Left lobe of liver (tissue), 2 donors: ENCODE measurements at places on chromosomes 6 and 20.
A peak's percentile ranks its signal among the peaks of the same experiment; 100 is the strongest.

DNA sequence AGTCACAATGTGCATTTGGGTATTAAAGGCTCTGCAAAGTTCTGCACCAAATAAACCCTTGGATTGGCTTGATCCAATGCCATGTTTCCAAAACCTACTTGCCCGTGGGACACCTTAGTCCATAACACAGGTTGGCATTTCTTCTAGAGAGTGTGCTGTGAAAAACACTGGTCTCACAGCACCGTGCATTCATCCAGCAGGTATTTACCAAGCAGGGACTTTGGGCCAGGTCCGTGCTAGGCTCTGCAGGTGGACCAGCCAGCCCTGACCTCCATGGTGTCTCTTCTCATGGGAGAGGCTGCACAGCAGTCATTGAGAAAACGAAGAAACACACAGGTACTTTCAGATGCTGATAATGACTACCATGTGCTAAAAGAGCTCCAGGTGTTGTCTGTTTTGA, 112.6 kb downstream of the CDH26 start:
- DNase-seq, result no peak

- no peak for DNase-seq
These were observed 29.9 kb downstream of the RSPO4 start for GRCh38 chr20:972256-972655.

- no peak for DNase-seq
These were observed 241.9 kb downstream of the ADGB start for GRCh38 chr6:146840641-146841040.

GRCh38 chr20:44180814-44181213, 6.2 kb downstream of the JPH2 start:
- no peak for DNase-seq

DNA sequence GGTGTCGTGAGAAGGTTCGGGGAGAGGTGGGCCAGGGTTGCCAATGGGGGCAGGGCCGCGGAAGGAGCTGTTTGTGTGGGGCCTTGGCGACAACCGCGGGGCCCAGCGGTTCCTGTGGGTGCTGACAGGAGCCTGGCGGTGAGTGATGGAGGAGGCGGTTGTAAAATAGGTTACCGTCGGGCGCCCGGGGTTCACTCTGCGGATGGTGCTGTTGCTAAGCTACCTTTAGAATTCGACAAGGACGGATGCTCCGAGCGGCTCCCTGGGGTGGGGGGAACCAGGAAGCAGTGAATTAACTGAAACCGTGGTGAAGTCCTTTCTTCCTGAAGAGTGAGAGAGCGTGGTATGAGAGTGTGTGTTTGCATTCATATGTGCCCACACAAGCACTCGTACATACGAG, 61.7 kb downstream of the CDH22 start:
- no peak for DNase-seq

DNA sequence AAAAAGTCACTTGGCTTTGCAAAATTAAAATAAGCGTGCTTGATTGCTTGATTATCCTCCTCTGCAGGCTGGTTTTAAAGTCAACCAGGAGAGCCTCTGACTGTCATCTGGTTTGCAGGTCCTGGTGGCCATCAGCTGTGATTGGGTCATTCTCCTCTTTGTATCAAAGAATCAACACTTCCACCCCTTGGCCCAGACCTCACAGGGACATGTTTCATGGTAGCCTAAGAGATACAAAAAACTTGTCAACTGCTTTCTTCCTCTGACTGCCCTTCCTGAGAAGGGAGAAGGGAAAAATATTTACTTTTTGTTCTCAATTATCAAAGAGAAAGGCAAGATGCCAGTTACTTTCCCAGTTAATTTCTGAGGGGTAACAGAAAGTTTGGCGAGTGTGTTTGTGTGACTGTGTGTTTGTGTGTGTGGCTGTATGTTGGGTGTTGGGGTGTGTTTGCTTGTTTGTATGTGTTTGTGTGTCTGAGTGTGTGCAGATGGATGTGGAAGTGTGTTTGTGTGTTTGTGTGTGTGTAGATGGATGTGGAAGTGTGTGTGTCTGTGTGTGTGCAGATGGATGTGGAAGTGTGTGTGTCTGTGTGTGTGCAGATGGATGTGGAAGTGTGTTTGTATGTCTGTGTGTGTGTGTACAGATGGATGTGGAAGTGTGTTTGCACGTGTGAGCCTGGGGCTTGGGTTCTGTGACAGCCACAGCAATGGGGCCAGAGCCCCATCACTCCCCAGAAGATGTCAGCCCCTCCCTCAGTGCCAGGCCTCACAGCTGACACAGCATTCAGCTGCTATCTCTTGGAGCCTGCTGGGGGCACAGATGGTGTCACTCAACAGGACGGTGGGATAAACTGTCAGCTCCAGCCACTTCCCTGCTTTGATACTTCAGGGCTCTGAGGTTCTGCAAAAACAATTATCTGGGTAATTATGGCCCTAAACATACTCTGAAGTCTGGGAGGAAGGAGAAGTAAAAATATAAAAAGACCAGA, 98.6 kb upstream of the RNF24 start:
- DNase-seq, result no peak

- DNase-seq, result peak; percentile 19
These were observed 36.4 kb downstream of the ERMARD start for GRCh38 chr6:169787797-169788196.

- no peak for DNase-seq
These were observed 18.5 kb upstream of the ISM1 start for GRCh38 chr20:13202565-13202964.

- no peak for DNase-seq
These were observed 20.3 kb upstream of the RNASET2 start for GRCh38 chr6:166976636-166977035.

- no peak for DNase-seq
These were observed 2.9 kb downstream of the TMEM30A start for GRCh38 chr6:75281653-75282052.
